Inflammatory macrophage treated with lipopolysaccharide for 4 hours (primary cell): ENCODE measurements at places on chromosomes 2 and 18.

- no peak for DNase-seq
Measured at GRCh38 chr2:145416640-145417039, 896.7 kb upstream of the ZEB2 start.

DNA sequence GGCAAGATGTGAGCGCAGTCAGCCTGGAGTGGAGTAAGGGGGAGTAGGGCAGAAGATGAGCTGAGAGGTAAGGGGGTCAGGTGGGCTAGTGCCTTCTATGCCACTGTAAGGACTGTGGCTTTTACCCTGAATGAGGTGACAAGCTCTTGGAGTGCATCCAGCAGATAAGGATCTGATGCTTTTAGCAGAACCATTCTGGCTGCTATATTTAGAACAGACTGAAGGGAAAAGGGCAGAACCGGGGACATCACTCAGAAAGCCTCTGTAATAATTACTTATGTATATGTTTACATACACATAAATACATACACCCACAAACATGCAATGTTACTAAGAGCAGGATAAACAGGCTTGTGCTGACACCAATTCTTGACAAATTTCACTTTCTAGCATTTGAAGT lies 124.8 kb downstream of the DTNB start:
- DNase-seq, result no peak

- DNase-seq, result no peak
Measured at GRCh38 chr18:59148192-59148591, 8.5 kb downstream of the SEC11C start.

- DNase-seq, result no peak
Measured at GRCh38 chr18:77911971-77912605, 662.4 kb downstream of the GALR1 start.

- no peak for DNase-seq
Measured at GRCh38 chr2:1598041-1598710, 146.1 kb downstream of the PXDN start.

DNA sequence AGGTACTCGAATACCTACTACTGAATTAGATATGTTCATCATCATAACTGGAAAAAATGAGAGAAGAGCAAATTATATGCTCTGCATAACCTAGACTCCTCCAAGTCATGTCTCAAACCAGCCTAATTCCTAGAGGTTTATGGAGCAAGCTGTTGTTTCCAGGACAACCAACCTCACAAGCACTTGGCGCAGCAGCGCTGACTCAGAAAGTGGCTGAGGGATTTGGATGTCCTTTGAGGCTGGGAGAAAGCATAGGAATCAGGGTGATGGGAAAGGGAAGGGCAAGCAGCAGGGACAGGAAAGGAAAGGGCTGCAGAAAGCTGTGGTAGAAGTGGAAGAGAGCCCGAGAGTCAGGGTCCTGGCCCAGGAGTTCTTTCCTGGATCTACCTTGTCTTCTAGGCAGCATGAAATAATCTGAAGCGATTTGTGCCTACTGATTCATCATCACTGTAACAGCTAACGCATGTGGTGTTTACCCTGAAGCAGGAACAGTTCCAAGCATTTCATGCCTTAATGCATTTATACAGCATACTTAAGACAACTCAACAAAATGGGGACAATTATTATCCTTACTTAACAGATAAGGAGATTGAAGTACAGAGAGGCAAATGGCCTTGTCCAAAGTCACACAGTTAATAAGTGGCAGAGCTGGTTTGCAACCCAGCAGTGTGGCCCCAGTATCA lies 3.7 kb downstream of the PLEK start:
- no peak for DNase-seq
